T-cell (primary cell): ENCODE measurements at places on chromosomes 6 and 20.

DNA sequence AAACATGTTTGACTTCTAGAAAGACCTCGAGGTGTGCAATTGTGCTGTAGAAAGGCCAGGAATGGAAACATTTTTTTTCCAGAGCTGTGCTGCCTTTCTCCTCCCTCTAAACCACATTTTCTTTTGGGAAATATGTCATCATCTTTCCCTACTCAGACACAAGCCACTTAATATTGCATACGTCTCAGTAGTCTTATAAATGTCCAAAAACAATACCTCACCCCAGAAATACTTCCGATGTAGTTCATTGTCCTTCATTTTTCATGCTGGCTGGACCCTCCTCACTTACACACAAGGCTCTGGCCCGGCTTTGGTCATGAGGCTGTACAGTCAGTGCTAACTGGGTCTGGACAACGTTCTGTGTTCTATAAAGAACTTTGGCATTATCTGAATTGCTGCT is 126.4 kb downstream of the SCML4 start:
- H3K4me1 ChIP-seq: peaks cover 12% of the 10 kb centered on the region
- H3K4me3 ChIP-seq: no peak overlapping the region
- H3K27me3 ChIP-seq: no peaks in the 10 kb centered on the region
- no peak overlapping the region for H3K27ac ChIP-seq
- no peak for DNase-seq

- H3K4me1 ChIP-seq: no peaks in the 10 kb centered on the region
- no peak for DNase-seq
- H3K27ac ChIP-seq: no peak overlapping the region
- H3K36me3 ChIP-seq: no peaks in the 10 kb centered on the region
- peaks cover 81% of the 10 kb centered on the region for H3K27me3 ChIP-seq
- H3K4me3 ChIP-seq: no peak overlapping the region
Measured at GRCh38 chr20:62576815-62577489, 65.4 kb upstream of the SLCO4A1 start.

DNA sequence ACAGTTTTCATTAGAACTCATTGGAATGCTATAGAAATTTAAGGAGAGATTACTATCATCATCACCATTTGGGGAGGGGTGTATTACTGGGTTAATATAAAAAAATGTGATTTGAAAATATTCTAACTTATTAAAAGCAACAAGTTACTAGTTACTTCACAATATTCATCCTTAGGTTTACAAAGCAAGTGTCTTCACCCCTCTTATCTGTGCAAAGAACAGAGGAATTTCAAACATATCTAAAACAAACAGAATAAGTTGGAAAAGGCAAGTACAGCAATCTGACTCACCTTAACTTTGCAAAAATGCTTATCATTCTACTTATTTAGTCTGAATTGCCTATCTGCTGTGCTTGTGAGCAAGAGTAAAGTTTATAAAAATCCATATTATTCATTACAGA is 32.9 kb downstream of the DCBLD1 start:
- no peak overlapping the region for H3K4me3 ChIP-seq
- no peak for DNase-seq
- no peaks in the 10 kb centered on the region for H3K27me3 ChIP-seq

GRCh38 chr6:141309295-141309694 is 823.4 kb upstream of the GJE1 start:
- no peaks in the 10 kb centered on the region for H3K4me1 ChIP-seq
- no peak for DNase-seq
- H3K27me3 ChIP-seq: no peaks in the 10 kb centered on the region
- H3K27ac ChIP-seq: no peak overlapping the region
- no peaks in the 10 kb centered on the region for H3K36me3 ChIP-seq
- H3K4me3 ChIP-seq: no peak overlapping the region

DNA sequence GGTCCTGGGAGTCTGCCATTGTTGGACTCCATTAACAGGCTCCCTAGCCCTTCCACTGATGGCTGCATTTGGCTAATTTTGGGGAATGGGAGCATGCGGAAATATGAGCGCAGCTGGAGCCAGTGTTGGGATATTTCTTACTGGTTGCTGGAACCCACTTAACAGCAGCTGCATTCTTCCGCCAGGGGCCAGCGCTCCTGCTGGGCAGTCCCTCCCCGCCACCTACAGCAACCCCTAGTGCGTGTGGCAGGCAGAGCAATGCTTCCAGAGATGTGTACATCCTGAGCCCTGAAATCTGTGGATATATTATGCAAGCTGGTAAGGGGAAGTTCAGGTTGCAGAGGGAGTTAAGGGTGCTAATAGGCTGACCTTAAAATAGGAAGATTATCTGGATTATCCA is 16.4 kb downstream of the CST8 start:
- H3K4me1 ChIP-seq: no peaks in the 10 kb centered on the region
- DNase-seq: no peak
- H3K27me3 ChIP-seq: no peaks in the 10 kb centered on the region
- H3K27ac ChIP-seq: no peak overlapping the region
- no peaks in the 10 kb centered on the region for H3K36me3 ChIP-seq
- H3K4me3 ChIP-seq: no peak overlapping the region

DNA sequence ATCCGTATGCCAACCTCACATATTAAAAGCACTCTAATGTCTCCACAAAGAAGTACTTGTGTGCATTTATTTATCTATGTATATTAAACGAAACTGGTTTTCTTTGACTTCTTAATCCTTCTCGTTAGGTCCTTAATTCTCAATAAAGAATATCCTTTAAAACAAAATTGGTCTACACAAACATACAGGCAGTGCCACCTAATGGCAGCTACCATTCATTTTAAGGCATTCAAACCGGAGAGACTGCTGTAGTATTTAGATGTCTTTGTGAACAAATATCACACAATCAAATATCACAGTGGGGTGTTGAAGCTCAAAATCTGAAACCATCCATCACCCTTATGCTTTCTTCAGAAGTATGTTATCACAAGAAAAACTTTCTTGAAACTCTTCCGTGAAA is 96.6 kb upstream of the IRAK1BP1 start:
- DNase-seq: no peak
- no peak overlapping the region for H3K27ac ChIP-seq
- H3K36me3 ChIP-seq: no peaks in the 10 kb centered on the region

DNA sequence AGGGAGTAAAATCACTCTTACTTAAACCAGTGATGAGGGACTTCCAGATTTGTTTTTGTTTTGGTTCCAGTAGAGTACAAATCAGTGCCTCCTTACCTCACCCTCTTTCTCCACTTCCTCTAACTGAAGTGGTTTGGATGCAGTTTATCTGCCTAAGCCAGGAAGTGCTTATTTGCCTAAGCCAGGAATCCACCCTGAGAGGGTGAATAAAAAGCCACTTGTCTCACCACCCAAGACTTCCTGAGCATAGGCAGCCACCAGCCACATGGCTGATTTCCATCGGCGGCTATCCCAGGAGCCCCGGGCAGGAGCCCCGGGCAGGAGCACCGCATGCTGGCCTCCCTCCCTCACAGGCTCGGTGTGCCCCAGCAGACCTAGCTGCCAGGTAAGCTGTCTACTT is 12.0 kb downstream of the LRP11 start:
- H3K27me3 ChIP-seq: peaks cover 11% of the 10 kb centered on the region
- no peak overlapping the region for H3K4me3 ChIP-seq
- H3K4me1 ChIP-seq: peaks cover 3% of the 10 kb centered on the region
- no peaks in the 10 kb centered on the region for H3K36me3 ChIP-seq
- no peak overlapping the region for H3K27ac ChIP-seq

- no peaks in the 10 kb centered on the region for H3K36me3 ChIP-seq
- H3K27me3 ChIP-seq: no peaks in the 10 kb centered on the region
- peaks cover 16% of the 10 kb centered on the region for H3K4me1 ChIP-seq
- peak within 1 kb of the TSS; percentile 100 for H3K4me3 ChIP-seq
- peak; percentile 85 for DNase-seq
- H3K27ac ChIP-seq: peak within 1 kb of the TSS; percentile 90
Measured at GRCh38 chr20:49936153-49937026, at the start of gene RNF114. Gene RNF114 (plus strand): TSS chr20:49936397. CDS start chr20:49936413, 16 bp downstream.
